ENCODE measurements at places on chromosomes 7 and 10. TPM values are rescaled to one million over a fixed set of nuclear protein-coding genes. Genes with fewer than 3 reads are reported as not detected.

Gene FBXO24
- 1.6 TPM for total RNA-seq

Gene LRRC18
- 0.20 TPM for total RNA-seq

- DNase-seq: no peak
These were observed 43.1 kb upstream of the TMEM273 start for GRCh38 chr10:49231086-49231820.

GRCh38 chr10:99329304-99329553, at the start of gene CNNM1:
CNNM1 (plus strand) TSS chr10:99329356; CDS start chr10:99329388, 32 bp downstream.
- no peak for DNase-seq

Gene SNX10
- total RNA-seq: 5.4 TPM

DNA sequence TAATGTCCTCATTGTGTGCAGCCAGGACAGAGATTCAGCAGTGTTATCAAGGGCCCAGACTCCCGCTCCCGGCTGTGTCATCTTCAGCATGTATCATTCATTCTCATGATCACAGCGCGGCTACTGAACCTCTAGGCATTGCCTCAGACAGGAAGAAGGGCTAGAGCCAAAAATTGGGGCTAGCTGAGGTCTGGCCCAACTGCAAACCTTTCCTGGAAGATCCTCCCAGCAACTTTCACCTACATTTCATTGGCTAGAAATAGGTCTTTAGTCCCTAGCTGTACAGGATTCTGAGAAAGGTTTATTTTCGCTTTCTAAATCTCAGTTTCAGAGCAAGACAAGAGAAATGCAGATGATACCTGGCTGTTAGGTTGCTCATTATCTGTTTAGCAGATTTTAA, 81.9 kb downstream of the CREM start:
- no peak for DNase-seq

DNA sequence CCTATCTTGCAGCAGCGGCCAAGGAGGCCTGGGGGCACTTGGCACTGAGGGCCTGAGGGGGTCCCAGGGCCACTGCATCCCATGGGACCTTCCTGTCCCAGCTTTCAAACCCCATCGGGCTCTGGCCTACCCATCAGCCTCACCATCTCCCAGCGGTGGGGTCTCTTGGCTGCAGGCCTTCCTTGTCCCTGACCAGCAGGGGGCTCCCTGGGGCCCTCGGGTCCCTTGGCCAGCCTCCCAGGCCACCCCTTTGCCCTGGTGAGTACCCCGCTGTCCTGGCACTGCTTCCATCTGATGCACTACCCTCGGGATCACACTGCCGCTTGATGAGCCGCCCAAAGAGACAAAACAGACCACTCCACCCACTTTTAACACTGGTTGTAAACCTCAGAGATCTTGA, 43.5 kb downstream of the YKT6 start:
- no peak for DNase-seq

- DNase-seq: no peak
These were observed 22.5 kb upstream of the CHRM2 start for GRCh38 chr7:136845899-136846465.

DNA sequence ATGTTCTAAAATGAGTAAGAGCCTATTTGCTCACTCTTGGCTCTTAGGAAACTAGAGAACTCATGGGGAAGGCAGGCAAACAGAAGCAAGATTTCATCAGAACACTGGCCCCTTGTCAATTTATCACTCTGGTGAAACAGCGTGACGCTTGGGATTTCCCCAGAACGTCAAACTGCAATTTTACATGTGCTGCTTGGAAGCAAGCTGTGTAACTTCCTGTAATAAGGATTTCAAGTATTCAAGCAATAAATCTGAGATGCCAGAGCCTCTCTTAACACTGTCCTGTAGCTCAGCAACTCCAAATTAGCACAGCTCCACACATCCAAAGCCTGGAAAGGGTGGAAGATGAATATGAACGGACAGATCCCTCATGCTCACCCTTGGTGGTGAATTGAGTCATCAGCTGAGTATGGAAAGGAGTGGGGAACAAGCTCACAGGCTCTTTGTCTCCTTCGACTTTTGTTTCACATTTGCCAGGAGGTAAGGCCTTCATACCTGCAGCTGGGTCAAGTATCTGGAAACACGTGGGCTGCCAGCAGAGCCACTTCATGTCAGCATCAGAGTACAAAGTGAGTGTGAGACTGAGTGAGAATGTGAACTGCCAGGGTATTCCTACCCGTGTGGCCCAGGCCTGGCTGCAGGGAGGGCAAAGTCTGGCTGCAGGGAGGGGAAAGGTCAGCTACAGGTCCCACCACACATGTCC, 140.4 kb upstream of the NAMPT start:
- peak; percentile 77 for DNase-seq

- no peak for DNase-seq
These were observed 48.0 kb downstream of the RHOBTB1 start for GRCh38 chr10:60896033-60896432.

Gene DAGLB
- total RNA-seq: 28.8 TPM

GRCh38 chr10:116476461-116476860, 48.8 kb downstream of the PNLIPRP3 start:
- no peak for DNase-seq

- DNase-seq: no peak
These were observed 13.4 kb downstream of the CFAP43 start for GRCh38 chr10:104218751-104219150.

- DNase-seq: no peak
These were observed 11.1 kb upstream of the TFEC start for GRCh38 chr7:116041615-116042014.

DNA sequence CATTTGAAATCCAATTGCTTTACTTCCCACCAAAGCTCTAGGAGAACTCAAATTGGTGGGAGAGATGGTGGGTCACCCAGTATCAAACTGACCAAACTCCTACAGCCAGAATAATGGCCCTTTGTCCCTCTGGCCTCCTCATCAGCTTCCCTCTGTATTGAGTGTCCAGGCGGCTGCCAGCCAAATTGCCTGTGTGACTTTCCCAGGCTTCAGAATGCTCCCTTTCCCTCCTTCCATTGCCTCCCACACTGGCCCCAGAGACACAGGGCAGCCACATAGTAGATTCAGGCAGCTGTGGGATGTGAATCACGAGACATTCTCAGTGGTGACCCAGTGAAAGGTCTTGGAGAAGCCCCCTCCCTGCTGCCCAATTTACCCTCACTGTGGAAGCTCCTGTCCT, 12.7 kb upstream of the VDAC2 start:
- DNase-seq: no peak

DNA sequence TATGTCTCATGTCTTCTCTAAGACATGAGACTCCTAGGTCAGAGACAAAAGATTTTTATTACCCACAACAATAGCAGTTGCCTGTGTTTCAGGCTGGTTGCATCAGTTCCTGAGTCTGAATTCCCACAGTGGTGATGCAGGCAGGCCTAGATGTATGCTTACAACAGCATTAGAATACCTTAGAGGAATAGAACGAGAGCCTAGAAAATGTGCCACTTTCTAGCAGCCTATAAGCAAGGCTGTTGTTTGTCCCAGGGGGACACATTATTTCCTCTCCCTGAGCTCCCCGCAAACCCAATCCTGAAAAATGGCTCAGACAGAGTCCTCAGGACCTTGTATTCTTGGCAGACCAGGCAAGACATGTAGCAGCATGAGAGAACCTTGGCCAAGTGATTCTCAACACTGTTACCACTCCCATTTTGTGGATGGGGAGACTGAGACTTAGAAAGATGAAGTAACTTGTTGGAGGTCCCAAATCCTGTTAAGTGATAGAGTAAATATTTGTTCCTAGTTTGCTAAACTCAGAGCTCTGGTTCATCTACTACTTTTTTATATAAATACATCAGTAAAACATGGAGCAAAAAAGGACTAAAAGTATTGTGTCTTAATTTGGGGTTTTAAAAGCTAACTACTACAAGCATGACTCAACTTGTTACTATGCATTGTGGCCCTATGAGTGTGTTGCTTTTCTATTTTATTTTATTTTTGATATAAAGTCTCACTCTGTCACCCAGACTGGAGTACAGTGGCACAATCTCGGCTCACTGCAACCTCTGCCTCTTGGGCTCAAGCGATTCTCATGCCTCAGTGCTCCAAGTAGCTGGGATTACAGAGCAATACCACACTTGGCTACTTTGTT, 14.2 kb downstream of the VTI1A start:
- DNase-seq: no peak

Gene SLC18A3
- 0.20 TPM for total RNA-seq

GRCh38 chr7:94907026-94907810, at the start of gene PPP1R9A:
PPP1R9A (plus strand) TSS chr7:94907594; CDS start chr7:94910114, 2,520 bp downstream.
- peak; percentile 48 for DNase-seq

Gene SUN3
- total RNA-seq: not detected

Gene PMS2
- total RNA-seq: 10.5 TPM

GRCh38 chr7:54749200-54749599, 9.8 kb downstream of the SEC61G start:
- DNase-seq: no peak

DNA sequence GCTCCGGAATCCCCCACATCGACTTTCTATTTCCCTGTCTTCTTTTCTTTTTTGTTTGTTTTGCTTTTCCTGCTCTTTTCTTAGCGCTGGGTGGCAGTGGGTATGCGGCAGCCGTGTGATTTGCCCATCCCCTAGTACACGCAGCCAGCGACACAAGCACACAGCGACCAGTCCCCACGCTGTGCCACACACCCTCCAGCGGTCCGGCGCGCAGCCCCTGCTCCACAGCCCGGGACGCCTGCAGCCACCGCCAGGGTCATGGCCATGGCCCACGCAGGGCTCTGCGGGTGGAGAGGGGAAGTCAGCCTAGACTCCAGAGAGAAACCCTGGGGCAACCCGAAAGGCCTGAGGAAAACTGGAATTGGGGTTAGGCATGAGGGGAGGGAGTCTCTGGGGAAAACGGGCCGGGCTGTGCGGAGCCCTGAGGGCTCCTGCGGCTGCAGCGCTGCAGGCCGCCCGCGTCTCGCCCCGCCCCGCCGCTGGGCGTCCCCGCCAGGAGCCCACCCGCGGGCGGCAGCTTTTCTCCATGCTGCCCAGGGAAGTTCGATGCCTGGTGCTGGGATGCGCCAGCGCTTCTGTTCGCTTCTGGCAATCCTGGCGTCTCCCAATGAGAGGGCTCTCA, 2.5 kb downstream of the CHRM2 start:
- DNase-seq: no peak

- no peak for DNase-seq
These were observed 76.0 kb upstream of the LEP start for GRCh38 chr7:128164955-128165670.

DNA sequence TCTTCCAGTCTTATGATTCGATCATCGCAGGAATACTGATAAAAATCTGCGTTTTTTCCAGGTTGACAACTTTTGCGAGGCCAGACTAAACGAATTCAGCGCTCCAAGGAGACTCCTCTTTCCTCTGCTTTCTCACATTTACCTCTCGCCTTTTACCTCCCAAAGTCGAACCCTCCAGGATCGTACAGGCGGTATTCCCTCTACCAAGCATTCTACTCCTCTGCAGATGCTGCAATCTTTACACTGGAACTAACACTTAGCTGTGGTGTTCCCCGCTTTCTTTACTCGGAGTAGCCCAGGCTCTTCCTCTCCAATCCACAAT, 449 bp downstream of the NUDT5 start:
- no peak for DNase-seq

- DNase-seq: no peak
These were observed 309.7 kb upstream of the KLF6 start for GRCh38 chr10:4094751-4095150.

Gene LIPN
- total RNA-seq: not detected

Gene GRID1
- 6.3 TPM for total RNA-seq

DNA sequence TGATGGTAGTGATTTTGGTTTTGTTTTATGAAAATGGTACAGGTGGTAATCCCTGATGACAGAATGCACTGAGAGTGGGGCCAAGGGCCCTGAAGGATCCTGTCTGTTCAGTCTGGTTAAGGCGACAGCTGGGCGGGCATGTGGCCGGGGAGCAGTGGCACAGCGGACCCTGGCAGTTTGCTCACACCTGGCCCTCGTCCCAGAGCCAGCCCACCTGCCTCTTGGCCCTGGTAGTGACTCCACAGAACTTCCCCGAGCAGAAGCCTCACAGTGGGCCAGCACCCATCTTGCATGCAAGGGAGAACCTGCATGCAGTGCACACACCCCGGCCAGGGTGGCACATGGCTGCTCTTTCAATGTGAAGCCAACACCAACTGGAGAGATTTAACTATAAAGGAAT, 82.8 kb downstream of the ALOX5 start:
- peak; percentile 4 for DNase-seq

- no peak for DNase-seq
These were observed 179.8 kb downstream of the EBF3 start for GRCh38 chr10:129784291-129784690.

DNA sequence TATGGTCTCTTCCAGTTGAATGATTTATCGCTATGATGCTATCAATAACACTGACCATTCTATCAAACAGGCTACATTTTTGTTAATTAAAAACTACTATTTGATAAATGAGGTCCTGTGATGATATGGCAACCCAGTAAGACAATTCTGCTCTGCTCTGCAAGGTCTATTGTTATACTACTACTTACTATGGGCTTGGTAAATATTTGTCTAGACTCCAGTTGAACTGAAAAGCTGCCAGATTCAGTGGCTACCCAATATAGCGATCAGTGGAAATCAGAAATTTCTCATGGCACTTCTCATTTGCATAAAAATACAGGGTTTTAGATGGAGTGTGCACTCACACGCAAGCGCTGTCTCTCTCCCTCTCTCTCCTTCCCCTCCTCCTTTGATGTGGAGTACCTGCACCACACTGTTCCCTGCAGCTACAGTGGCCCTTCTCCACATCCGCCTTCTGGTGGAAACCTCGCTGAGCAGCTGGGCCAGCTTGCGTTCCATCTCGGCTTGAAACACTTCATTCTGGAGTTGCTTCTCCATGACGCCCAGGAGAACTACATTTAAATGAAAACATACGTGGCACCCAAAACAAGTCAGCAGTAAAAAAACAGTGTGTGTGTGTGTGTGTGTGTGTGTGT, 77.9 kb downstream of the KIAA1549 start:
- no peak for DNase-seq

DNA sequence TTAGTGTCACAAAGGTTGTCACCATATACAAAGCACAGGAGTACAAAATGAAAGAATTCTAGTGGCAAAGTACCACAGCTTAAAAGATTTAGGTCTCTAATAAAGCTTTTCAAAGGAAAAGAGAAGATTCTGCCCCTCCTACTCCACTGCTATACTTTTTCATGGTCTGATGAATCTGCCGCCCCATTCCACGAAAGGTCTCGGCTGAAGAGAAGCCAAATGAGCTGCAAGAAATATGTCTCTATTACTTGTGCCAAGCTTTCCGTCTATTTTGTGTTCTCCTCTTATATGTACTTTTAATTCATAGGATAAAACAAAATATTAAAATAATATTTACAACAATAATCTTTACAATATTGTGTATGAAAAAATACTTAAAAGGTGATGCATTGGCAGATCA, 222.6 kb downstream of the ANK3 start:
- no peak for DNase-seq

Gene C10orf105
- total RNA-seq: 0.06 TPM

Gene EVX1
- total RNA-seq: not detected

All from mucosa of gallbladder (tissue), 1 donor.